ENCODE measurements at places on chromosomes 1 and 21. TPM values are rescaled to one million over a fixed set of nuclear protein-coding genes. Genes with fewer than 3 reads are reported as not detected.

- H3K27ac ChIP-seq = no peak overlapping the region
- H3K27me3 ChIP-seq = peaks cover 21% of the 10 kb centered on the region
- no peak overlapping the region for H3K4me3 ChIP-seq
- DNase-seq = no peak
Observed at GRCh38 chr1:207922554-207922953, 11.6 kb upstream of the CD34 start.

- H3K4me1 ChIP-seq = no peaks in the 10 kb centered on the region
- H3K27ac ChIP-seq = no peak overlapping the region
- H3K4me3 ChIP-seq = no peak overlapping the region
- no peaks in the 10 kb centered on the region for H3K36me3 ChIP-seq
- H3K27me3 ChIP-seq = no peaks in the 10 kb centered on the region
Observed at GRCh38 chr21:35197992-35198431, 148.9 kb upstream of the RUNX1 start.

DNA sequence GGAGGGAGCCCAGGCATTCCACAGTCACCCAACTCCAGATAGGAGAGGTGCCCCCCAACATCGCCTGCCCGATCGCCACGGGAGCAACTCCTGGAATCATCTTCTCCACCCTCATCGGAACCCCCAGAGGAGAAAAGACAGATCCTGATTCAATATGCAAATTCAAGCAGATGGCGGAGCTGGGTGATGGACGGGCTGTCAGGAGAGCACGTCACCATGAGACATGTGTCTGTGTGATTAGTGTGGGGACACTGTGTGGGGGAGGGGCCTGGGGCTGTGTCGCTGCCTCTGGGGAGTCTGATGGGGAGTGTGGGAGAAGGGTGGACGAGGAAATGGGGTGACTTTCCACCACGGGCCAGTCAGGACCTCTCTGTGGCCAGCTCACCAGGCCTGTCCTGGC lies 90.2 kb upstream of the CSF3R start:
- peaks cover 3% of the 10 kb centered on the region for H3K4me1 ChIP-seq
- no peak overlapping the region for H3K27ac ChIP-seq
- H3K36me3 ChIP-seq = no peaks in the 10 kb centered on the region

DNA sequence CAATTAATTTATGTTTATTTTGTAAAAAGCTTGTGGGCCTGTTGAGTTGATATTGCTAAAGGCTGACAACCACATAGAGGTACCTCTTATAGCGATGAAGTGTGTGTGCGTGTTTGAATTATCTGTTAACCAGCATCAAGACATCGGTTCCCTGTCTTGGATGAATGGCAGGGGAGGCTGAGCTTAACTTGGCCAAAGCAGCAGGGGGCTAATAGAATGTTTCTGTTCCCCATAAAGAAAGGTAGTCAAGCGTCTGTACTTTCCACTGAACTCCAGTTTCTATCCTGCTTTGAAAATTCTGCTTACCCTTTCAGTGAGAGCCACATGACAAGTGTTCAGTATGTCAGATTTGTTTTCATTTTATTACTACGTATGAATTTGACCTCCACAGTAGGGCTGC lies 63.0 kb downstream of the ROR1 start:
- H3K36me3 ChIP-seq = no peaks in the 10 kb centered on the region
- no peak overlapping the region for H3K27ac ChIP-seq
- no peaks in the 10 kb centered on the region for H3K27me3 ChIP-seq
- DNase-seq = no peak
- H3K4me1 ChIP-seq = no peaks in the 10 kb centered on the region
- H3K4me3 ChIP-seq = no peak overlapping the region

Gene PROK1
- not detected for total RNA-seq

Gene KCNA3
- 74.7 TPM for total RNA-seq

Gene UAP1
- 17.1 TPM for total RNA-seq

- H3K27ac ChIP-seq = no peak overlapping the region
- H3K27me3 ChIP-seq = no peaks in the 10 kb centered on the region
- peaks cover 7% of the 10 kb centered on the region for H3K36me3 ChIP-seq
- H3K4me1 ChIP-seq = peaks cover 11% of the 10 kb centered on the region
Observed at GRCh38 chr21:34186109-34186719, 112.8 kb downstream of the MRPS6 start.

Gene RRAGC
- total RNA-seq = 26.4 TPM

Gene NTMT2
- not detected for total RNA-seq

- no peaks in the 10 kb centered on the region for H3K27me3 ChIP-seq
- peaks cover 27% of the 10 kb centered on the region for H3K36me3 ChIP-seq
- H3K27ac ChIP-seq = peak overlapping the region; percentile 53
- DNase-seq = peak; percentile 59
- H3K4me1 ChIP-seq = peaks cover 2% of the 10 kb centered on the region
Observed at GRCh38 chr1:61851849-61852669, 109.8 kb downstream of the PATJ start.

GRCh38 chr1:197778366-197778945 lies 3.2 kb upstream of the DENND1B start:
- no peak overlapping the region for H3K27ac ChIP-seq
- H3K36me3 ChIP-seq = no peaks in the 10 kb centered on the region
- H3K4me1 ChIP-seq = peaks cover 20% of the 10 kb centered on the region
- H3K4me3 ChIP-seq = peak overlapping the region; percentile 2

GRCh38 chr1:25856856-25857255 lies 2.4 kb downstream of the AUNIP start:
- no peaks in the 10 kb centered on the region for H3K36me3 ChIP-seq
- H3K27ac ChIP-seq = no peak overlapping the region
- no peak overlapping the region for H3K4me3 ChIP-seq
- peaks cover 22% of the 10 kb centered on the region for H3K4me1 ChIP-seq
- no peak for DNase-seq

- peaks cover 2% of the 10 kb centered on the region for H3K27me3 ChIP-seq
- no peak for DNase-seq
- H3K4me3 ChIP-seq = no peak overlapping the region
- H3K36me3 ChIP-seq = no peaks in the 10 kb centered on the region
- no peak overlapping the region for H3K27ac ChIP-seq
Observed at GRCh38 chr1:7424352-7424890, 346.7 kb upstream of the VAMP3 start.

- peak overlapping the region; percentile 34 for H3K27ac ChIP-seq
- H3K4me1 ChIP-seq = peaks cover 59% of the 10 kb centered on the region
- DNase-seq = peak; percentile 17
- H3K27me3 ChIP-seq = no peaks in the 10 kb centered on the region
Observed at GRCh38 chr1:229058111-229058561, 212.8 kb upstream of the RAB4A start.

Gene OR10J1
- not detected for total RNA-seq

GRCh38 chr21:26683996-26684395 lies 110.9 kb upstream of the CYYR1 start:
- H3K27ac ChIP-seq = no peak overlapping the region
- H3K27me3 ChIP-seq = no peaks in the 10 kb centered on the region
- peaks cover 1% of the 10 kb centered on the region for H3K36me3 ChIP-seq
- no peak overlapping the region for H3K4me3 ChIP-seq

DNA sequence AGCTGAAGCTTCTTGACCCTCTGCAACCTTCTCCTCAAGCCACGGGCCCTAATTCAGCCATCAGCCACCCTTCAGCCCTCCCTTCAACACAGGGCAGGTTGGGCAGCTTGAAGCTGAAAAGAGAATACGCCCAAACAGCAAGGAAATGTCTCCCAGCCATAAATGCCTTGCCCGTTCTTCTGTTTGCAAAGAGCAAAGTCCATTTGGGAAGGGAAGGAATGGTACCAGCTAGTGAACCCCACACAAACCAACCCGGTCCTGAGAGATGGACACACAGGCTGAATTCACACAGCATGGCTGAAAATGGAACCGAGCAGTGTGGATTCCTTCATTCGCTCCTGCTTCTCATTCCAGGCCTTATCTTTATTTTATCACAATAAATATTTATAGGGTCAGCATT lies 11.5 kb downstream of the PLEKHA6 start:
- no peak overlapping the region for H3K27ac ChIP-seq
- no peaks in the 10 kb centered on the region for H3K4me1 ChIP-seq
- H3K4me3 ChIP-seq = no peak overlapping the region
- DNase-seq = no peak
- no peaks in the 10 kb centered on the region for H3K27me3 ChIP-seq

GRCh38 chr1:110606657-110607535 lies 738 bp upstream of the KCNA2 start:
- H3K4me1 ChIP-seq = peaks cover 12% of the 10 kb centered on the region
- H3K27me3 ChIP-seq = peaks cover 47% of the 10 kb centered on the region
- peak overlapping the region; percentile 83 for H3K4me3 ChIP-seq
- no peak for DNase-seq
- H3K27ac ChIP-seq = no peak overlapping the region

Gene ZNF683
- total RNA-seq = 2.1 TPM

Gene NFIA
- 7.1 TPM for total RNA-seq

Gene ZNF678
- total RNA-seq = 10.8 TPM

Gene SLAMF7
- 6.2 TPM for total RNA-seq

Gene ANGPTL1
- not detected for total RNA-seq

- H3K4me1 ChIP-seq = peaks cover 4% of the 10 kb centered on the region
- no peaks in the 10 kb centered on the region for H3K36me3 ChIP-seq
- H3K27me3 ChIP-seq = peaks cover 20% of the 10 kb centered on the region
- no peak overlapping the region for H3K4me3 ChIP-seq
Observed at GRCh38 chr1:112840631-112841624, 115.1 kb downstream of the SLC16A1 start.

DNA sequence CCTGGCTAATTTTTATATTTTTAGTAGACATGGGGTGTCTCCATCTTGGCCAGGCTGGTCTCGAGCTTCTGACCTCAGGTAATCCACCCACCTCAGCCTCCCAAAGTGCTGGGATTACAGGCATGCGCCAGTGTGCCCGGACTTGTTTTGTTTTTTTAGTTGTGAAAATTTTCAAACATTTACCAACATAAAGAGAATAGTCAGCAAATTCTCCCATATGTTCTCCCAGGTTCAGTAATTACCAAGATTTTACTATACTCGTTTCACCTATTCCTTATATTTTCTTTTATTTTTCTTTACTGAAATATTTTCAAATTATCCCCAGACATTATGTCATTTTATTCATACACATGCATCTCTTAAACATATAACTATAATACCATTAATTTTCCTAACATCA lies 218.1 kb upstream of the L1TD1 start:
- H3K4me1 ChIP-seq = peaks cover 7% of the 10 kb centered on the region
- no peak for DNase-seq
- no peaks in the 10 kb centered on the region for H3K27me3 ChIP-seq
- H3K36me3 ChIP-seq = peaks cover 16% of the 10 kb centered on the region
- H3K4me3 ChIP-seq = no peak overlapping the region

- H3K4me1 ChIP-seq = no peaks in the 10 kb centered on the region
- no peak overlapping the region for H3K4me3 ChIP-seq
- H3K36me3 ChIP-seq = no peaks in the 10 kb centered on the region
- H3K27me3 ChIP-seq = no peaks in the 10 kb centered on the region
- DNase-seq = no peak
- no peak overlapping the region for H3K27ac ChIP-seq
Observed at GRCh38 chr1:228841632-228842031, 106.4 kb downstream of the RHOU start.

- no peaks in the 10 kb centered on the region for H3K36me3 ChIP-seq
- peaks cover 15% of the 10 kb centered on the region for H3K27me3 ChIP-seq
- H3K27ac ChIP-seq = no peak overlapping the region
- DNase-seq = no peak
Observed at GRCh38 chr1:2856066-2856390, 54.5 kb upstream of the TTC34 start.

Gene FOXO6
- 0.19 TPM for total RNA-seq
